ENCODE measurements at places on chromosomes 5 and 9.

DNA sequence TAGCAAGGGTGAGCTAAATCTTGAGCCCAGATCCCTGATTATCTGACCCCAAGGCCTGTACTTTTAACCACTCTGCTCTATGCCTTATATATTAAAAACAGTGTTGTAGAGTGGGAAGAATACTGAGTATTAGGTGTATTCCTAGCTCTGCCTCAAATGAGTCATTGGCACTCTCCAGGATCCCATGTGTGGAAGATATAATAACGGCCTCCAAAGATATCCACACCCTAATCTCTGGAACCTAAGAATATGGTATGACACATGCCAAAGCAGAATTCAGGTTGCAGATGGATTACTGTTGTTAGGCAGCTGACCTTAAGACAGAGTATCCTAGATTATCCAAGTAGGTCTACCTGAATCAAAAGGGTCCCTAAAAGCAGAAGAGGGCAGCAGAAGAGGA is 110.8 kb downstream of the ADRB2 start:
- no peak for DNase-seq

- no peak for DNase-seq
Observed at GRCh38 chr9:81032030-81032572, 657.2 kb downstream of the TLE1 start.

- no peak for DNase-seq
Observed at GRCh38 chr9:89475891-89476440, 21.9 kb downstream of the SEMA4D start.

GRCh38 chr5:28369418-28369817 is 1331.0 kb upstream of the CDH9 start:
- DNase-seq, result no peak

GRCh38 chr5:6717687-6718086 is 4.5 kb downstream of the TENT4A start:
- DNase-seq, result no peak

GRCh38 chr5:132777209-132778069 is at the start of gene SEPTIN8:
SEPTIN8 (minus strand) TSS chr5:132777239; CDS start chr5:132777137, 102 bp downstream.
- DNase-seq, result no peak

GRCh38 chr5:180990882-180991242 is 2.2 kb downstream of the BTNL3 start:
- no peak for DNase-seq

DNA sequence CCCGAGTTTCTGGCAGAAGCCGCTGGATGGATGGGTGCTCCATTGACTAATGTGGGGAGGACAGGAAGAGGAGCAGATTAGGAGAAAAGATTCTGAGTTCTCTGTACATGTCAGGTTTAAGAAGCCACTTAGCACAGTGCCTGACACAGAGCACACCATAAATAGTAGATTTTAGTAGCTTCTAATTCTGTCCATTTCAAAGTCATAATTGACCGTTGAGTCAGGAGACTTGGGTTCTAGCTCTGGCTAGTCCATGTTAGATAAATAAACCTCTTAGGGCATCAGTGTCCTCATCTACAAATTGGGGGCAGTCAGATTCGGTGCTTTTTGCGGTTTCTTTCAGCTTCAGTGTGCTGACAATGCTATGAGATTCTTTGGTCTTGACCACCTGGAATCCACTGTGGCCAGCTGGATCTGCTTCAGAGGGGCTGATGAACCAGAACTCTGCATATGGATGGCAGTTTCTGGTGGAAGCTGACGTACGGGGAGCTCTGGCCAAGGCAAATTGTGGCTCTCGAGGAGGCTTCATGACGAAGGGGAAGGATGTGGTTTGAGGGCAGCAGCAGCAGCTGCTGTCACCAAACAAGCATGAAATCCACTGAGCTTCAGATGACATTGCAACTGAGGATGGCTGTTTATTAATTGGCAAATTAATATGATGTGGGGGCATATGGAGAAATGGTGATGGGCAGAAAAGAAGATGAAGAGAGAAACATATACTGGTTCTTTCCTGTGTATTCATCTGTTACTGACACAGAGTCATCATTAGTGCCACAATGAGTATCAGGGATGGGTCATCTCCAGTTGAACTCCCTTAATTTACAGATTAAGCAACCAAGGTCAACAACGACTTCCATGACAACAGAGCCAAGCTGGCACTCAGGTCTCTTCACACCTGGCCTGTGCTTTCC is 134.4 kb downstream of the AOPEP start:
- DNase-seq, result no peak

- DNase-seq, result no peak
Observed at GRCh38 chr5:74232276-74232675, 408.3 kb downstream of the ENC1 start.

GRCh38 chr5:172433071-172433470 is 21.3 kb downstream of the SH3PXD2B start:
- no peak for DNase-seq

DNA sequence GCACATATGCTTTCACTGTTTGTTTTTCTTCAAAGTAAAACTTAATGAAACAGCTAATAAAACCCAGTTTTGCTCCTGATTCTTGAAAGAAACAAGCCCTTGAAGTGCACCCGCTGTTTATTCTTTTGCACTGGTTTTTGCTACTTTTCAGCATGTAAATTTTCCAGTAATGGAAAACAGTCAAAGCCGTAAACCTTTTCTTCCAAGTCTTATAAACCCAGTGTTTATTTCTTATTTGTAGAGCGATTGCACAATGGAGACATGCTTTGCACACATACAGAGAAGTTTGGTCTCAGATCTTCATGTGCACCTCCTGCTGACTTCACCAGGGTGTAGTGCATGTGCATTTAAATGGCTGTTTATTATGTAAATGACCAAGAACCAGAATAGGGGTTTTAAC is 51.8 kb downstream of the ATG10 start:
- DNase-seq, result no peak

GRCh38 chr5:7325975-7326913 is 69.7 kb upstream of the ADCY2 start:
- DNase-seq, result no peak

DNA sequence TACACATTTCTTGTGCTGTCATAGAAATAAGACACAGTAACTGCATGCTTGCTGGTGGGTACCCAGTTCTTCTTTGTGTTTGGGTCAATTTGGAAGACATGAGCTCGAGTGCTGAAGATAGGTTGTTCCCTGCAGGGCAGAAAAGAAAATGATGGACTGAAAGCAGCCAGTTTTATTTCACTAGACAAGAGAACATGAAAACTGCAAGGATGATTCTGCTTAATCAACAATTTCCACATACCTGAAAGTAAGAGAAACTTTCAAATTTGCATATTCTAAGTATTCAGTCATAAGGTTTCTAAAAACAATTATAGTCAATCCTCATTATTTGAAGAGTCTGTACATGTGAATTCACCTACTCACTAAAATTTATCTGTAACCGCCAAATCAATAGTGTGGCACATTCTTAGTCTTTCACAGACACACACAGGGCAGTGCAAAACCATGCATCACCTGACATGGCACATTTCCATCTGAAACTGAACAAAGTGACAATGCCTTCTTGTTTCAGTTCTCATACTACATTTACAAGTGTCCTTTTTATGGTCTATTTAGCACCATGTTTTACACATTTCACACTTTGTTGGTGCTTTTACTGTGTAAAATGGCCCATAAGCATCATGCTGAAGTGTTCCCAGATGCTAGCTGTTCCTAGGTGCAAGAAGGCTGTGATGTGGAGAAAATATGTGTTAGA is 56.9 kb downstream of the HOMER1 start:
- DNase-seq, result no peak

GRCh38 chr5:110045158-110045557 is 355.4 kb downstream of the MAN2A1 start:
- no peak for DNase-seq

- no peak for DNase-seq
Observed at GRCh38 chr5:136749016-136749415, 383.7 kb upstream of the TRPC7 start.

GRCh38 chr5:14671414-14671813 is 6.9 kb downstream of the OTULIN start:
- no peak for DNase-seq

- DNase-seq, result no peak
Observed at GRCh38 chr9:105281926-105282325, 37.5 kb downstream of the SLC44A1 start.

GRCh38 chr9:121930956-121931355 is 162.2 kb downstream of the TTLL11 start:
- DNase-seq, result no peak

- no peak for DNase-seq
Observed at GRCh38 chr9:29648601-29649000, 2075.3 kb upstream of the C9orf72 start.

DNA sequence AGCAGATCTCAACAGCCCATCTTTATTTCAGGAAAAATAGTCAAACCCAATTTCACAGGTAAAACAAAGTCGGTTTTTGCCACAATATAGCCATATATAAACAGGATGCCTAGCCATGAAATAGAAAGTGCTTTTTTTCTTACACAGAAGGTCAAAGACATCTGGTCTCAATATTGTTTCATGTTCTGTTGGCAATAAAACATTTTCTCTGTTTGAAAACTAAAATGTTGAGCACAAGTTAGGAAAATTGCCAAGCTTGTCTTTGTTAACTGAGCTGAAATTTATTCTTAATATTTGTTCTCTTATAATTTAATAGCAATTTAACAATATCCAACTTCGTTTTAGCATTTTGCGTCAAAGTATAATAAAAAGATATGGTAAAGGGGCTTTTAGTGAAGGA is 673.4 kb downstream of the DTWD2 start:
- no peak for DNase-seq

DNA sequence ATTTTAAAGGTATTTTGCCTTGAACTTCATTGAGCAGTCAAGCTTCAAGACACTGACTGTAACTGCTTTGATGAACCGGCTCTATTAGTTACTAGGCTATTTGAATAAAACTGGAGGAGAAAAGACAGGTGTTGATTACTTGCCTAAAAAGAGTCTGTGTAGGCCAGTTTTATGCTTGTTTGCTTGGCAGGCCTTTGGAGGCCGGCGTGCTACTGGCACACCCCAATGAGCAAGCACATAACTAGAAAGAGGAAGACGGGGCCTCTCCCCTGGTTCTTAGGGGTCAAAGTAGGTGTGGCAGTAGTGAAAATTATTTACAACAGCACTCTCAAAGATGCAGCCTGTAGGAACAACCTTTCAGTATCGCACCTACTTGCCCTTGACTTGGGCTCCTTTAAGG is 2.1 kb upstream of the ZFR start:
- no peak for DNase-seq

- DNase-seq, result no peak
Observed at GRCh38 chr9:133280392-133280791, 5.4 kb upstream of the ABO start.

DNA sequence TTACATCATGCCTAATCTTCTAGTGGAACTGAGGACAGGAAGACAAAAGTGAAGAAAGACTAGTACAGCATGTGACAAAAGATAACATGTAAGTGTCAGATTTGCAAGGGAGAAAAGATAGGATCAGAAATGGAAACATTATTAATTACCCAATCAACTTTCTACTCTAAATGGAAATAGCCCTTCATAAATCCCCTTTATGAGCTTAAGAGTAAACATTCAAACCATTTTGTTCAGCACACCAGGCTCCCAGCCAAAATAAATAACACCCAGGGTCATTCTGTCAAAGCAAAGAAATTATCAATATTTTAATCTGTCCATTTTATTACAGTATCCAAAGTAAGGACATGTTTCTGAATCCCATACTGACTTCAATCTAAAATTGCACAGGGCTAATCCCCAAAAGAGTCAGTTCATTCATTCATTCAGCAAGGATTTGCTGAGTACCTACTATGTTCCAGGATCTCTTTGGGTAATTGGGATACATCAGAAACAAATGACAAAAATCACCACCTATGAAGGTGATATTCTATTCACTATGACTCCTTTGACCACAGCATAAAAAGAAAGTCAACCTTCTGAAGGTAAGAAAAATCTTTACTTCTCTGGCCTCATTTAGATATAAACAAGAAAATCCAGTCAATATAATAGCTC is 5.3 kb downstream of the PRELID2 start:
- DNase-seq, result no peak

- DNase-seq, result no peak
Observed at GRCh38 chr5:180717989-180718388, 21.9 kb downstream of the OR2Y1 start.

DNA sequence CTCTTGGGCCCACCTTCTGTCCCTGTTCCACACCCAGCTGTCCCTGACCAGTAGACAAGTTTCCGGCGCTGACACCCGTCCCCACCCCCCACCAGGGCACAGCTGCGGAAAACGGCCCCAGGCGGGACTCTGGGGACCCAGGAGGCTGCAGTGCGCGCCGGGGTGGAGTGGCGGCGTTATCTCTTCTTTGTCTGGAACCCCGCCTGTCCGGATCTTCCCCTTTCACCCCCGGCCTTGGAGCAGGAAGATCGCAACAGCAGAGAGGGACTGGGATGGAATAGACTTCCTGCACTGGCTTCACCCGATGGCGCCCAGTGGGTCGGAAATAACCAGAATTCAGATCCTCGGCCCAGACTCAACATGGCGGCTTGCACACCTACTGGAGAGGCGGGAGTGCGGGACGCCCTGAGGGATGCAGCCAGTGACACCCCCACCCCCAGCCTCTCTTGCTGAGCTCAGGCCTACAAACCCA is 4.7 kb downstream of the PAX5 start:
- no peak for DNase-seq

DNA sequence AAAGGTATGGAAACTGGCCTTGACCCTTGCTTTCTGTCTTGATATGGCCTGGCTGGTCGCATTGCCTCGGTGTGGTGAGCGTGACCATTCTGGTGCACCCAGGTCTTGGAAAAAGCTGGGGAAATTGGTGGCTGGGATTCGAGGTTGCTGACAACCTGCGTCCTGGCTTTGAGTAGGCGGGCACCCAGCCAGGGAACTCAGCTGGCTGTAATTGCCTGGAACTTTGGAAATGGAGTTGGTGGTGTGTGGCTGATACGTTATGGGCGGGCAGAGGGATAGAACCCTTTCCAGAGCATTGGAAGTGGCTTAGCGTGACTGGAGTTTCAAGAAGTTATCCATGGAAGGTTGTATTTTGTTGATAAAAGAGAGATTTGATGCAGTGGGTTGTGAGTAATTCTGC is 35.2 kb downstream of the KCNMB1 start:
- no peak for DNase-seq

DNA sequence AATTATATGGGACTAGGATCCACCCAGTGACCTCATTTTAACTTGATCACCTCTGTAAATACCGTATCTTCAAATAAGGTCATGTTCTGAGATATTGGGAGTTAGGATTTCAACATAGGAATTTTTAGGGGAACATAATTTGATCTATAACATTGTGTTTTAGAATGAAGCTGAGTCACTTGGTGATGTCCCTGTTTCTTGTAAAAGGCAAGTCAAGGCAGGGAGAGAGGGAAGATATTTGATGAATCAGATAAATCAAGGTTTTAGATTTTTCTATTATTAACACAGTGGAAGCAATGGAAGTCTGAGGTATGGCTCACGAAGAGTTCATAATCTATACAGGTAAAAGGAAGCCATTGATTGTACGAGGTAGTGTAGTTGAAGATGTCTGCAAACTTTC is 11.8 kb upstream of the GPR151 start:
- DNase-seq, result no peak

DNA sequence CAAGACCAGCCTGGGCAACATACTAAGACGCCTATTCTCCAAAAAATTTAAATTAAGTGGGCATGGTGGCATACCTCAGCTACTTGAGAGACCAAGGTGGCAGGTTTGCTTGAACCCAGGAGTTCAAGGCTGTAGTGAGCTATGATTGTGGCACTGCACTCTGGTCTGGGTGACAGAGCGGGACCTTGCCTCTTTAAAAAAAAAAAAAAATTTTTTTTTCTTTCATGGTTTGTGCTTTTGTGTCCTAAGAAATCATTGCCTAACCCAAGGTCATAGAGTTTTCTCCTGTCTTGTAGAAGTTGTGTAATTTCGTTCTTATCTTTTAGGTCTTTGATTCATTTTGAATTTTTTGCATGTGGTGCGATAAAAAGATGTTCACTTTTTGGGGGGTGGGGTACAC is 12.3 kb downstream of the GPBP1 start:
- DNase-seq, result no peak

Data from cortex of kidney (tissue), 1 donor.